ENCODE measurements at places on chromosomes 12 and 14. TPM values are rescaled to one million over a fixed set of nuclear protein-coding genes. Genes with fewer than 3 reads are reported as not detected.

Gene SRSF5
- polyA plus RNA-seq = 314 TPM

Gene MUCL1
- not detected for polyA plus RNA-seq

Gene CNTN1
- polyA plus RNA-seq = 13.9 TPM

Gene C12orf42
- not detected for polyA plus RNA-seq

Gene CCDC196
- not detected for polyA plus RNA-seq

DNA sequence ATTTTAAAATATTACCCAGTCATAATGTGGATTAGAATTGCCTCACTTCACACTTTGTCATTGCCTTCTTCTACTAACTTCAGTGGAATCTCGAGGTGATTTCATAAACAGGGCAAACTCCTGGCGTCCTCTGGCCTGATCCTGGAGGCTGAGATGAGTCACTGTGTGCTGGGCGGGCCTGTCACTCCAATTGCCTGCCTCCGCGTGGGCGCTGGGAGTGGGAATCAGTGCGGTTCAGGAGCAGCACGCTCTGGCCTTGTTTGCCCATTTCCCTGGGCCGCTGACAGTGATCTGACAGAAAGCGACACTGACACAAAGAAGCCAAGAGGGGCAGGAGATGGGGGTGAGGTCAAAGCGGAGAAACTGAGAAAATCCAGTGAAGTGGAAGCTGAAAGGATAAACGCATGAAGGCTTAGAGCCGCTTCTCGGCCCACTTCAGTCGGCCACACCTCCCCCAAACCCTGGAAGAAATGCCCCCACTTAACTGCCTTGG is 29.7 kb downstream of the LGR5 start:
- DNase-seq = no peak

GRCh38 chr14:100664841-100665510 is 61.7 kb upstream of the DLK1 start:
- DNase-seq = peak; percentile 63

DNA sequence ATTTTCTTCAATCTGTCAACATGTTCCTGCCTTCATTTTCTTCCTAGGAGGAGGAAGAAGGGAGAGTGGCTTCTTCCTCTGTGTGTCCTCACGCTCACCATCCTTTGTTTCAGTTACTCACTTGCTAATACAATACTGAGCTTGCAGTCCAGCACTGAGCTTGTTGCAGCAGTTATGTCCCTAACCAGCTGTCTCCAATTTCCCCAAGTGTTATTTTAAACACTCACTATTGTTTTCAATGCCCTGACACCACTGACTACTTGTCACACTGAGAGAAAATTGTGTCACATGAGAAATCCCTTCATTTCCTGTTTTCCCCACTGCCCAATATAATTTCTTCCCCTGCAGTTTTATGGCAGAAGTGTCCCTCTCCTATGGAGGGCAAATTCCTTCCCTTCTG is 53.4 kb downstream of the HSD17B6 start:
- no peak for DNase-seq

DNA sequence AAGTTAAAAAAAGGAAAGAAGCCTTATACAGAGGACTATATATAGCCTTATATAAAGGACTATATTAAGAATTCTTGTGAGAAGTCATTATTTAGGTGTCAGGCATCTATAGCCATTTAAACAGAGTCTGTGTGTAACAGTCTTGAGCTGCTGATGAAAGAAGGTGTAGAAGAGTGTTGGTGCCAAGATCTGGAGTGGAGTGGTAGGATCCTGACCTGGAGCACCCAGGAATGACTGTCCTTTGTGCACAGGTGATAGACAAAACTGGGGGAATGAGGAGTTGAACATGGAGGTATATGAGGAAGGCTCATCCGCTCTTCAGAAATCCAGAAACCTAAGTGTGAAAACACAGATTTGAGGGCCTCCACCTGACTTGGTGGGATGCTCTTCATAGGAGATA is 747.3 kb downstream of the NRXN3 start:
- DNase-seq = no peak

- DNase-seq = no peak
Measured at GRCh38 chr12:53807322-53807860, 55.6 kb upstream of the CISTR start.

DNA sequence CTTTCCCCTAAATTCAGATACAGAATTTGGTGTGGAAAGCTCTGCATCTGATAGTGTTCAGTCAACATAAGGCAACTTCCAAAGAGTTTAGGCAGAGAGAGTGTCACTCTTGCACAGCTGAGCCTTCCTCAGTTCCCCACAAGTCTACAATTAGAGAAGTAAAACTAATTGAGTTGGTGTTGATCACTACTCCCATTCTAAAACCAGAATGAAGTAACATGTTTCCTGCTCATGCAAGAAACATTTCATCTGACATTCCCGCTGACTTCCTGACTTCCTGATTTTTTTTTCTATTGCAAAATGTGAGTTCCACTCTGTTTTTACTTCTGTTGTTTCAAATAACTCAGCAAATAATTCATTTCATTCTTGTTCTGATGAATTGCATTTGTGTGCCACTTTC is 271.0 kb downstream of the ALG10B start:
- no peak for DNase-seq

DNA sequence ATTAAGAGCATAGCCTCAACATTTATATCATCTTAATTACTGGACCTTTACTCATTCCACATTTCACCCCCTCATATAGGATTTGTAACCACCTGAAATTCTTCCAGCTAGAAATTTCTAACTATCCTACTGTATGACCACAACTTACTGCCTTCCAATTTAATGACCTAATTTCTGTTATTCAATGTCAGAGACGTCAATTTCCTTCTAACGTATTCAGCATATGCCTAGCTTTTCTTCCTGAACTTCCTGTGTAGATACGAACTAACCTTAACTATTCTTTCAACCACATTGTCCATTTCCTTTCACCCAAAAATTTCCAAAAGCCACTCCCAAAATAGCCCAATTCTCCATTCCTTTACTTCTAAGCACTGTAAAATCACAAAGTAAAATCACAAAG is 108.0 kb downstream of the EEA1 start:
- DNase-seq = no peak

DNA sequence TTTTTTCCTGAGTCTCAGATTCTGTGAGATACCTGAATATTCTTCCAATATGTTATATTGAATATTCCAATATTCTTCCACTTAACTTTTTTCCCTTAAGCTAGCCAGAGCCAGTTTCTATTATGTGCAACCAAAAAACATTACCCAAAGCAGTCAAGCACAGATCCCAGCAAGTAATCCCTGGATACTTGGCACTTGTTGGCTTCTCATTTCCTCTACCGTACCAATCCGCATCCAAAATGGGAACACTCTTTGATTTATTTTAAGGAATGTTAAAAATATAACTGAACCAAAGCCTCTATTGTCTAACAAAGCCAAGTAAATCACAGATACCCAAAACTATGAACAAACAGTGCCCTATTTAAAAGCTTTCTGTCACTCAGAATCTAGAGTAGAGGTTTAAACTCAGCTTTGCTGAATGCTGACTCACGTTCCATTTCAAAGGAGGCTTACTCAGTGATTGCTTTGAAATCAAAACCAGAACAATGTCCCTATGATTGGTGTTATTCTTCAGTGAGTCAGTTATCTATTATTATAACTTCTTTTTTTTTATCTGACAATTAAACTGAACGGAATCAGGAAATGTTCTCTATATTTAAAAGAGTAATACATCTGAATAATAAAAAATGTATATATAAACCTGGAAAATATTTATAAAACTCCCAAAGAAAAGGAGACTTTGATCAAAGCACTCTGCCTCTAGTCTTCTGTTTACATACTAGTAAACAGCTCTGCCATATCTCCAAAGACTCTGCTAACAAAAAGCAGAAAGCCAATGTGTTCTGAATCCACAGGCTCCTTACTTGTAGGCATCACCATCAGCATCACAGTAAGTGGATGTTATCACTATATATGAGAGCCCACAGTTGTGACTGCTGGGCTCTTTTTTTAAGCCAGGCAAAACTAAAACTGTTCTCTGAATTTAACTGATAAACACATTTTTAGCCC is 360.8 kb downstream of the CCDC91 start:
- DNase-seq = no peak

- DNase-seq = no peak
Measured at GRCh38 chr12:69783365-69783764, 41.7 kb upstream of the MYRFL start.

GRCh38 chr14:21369949-21370679 is 13.7 kb downstream of the SUPT16H start:
- no peak for DNase-seq

- no peak for DNase-seq
Measured at GRCh38 chr12:72738811-72739210, 466.6 kb downstream of the TRHDE start.

DNA sequence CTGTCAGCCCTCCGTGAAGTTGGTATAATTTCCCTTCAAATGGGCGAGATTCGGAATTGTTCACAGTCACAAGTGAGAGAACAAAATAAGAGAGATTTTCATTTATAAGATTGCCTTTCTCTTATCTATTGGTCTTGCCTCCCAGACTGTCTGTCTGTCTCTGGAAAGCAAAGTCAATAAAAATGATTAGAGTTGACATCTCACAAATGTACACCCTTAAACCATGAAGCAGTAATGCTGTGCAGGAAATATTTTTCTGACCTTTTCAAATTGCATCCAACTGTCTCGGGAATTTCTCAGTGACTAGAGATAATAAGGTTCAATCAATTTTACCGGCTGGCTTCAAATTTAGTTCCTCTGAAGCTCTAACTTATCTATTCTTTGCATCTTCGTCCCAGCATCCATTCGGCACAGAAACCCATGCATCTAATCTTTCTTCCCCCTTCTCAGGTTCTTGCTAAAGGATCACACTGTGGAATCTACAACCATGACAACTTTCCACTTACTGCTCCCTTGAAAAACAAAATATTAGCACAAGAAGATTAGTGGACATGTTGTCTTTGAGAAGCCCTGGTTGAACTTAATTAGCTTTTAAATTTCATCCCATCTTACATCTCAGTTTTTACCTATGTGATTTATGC is 93.1 kb downstream of the RMST start:
- no peak for DNase-seq

DNA sequence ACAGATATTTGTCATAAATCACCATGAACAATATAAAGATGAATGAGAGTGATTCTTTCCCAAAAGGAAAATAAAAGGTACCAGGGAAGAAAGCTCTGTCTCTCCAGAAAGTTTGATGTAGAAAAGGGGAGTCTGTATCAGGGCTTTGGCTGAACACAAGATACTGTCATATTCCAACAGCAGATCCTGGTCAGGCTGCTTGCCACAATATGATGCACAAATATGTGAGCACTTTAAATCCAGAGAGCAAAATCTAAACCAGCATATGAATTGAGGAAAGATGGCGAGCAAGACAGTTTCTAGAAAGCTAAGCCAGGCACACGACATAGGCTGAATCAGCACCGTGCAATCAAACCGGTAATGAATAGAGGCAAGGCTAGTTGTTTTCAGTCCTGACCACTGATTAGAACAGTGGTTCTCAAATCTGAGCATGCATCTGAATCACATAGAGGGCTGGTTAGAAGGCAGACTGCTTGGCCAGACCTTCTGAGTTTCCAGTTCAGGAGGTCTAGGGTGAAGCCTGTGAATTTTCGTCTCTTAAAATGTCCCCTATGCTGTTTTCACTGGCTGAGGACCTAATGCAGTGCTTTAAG is 60.7 kb downstream of the PLCZ1 start:
- DNase-seq = no peak

GRCh38 chr14:61034416-61035120 is 53.5 kb downstream of the SLC38A6 start:
- no peak for DNase-seq

GRCh38 chr12:96421014-96421413 is 20.8 kb upstream of the CDK17 start:
- no peak for DNase-seq

- no peak for DNase-seq
Measured at GRCh38 chr12:95529693-95530225, 21.5 kb downstream of the USP44 start.

- DNase-seq = no peak
Measured at GRCh38 chr12:104656921-104657320, 200.2 kb downstream of the CHST11 start.

Measured in pancreas (tissue), 10 donors.